WTC11 (cell line): ENCODE measurements at places on chromosomes 16 and 17.

DNA sequence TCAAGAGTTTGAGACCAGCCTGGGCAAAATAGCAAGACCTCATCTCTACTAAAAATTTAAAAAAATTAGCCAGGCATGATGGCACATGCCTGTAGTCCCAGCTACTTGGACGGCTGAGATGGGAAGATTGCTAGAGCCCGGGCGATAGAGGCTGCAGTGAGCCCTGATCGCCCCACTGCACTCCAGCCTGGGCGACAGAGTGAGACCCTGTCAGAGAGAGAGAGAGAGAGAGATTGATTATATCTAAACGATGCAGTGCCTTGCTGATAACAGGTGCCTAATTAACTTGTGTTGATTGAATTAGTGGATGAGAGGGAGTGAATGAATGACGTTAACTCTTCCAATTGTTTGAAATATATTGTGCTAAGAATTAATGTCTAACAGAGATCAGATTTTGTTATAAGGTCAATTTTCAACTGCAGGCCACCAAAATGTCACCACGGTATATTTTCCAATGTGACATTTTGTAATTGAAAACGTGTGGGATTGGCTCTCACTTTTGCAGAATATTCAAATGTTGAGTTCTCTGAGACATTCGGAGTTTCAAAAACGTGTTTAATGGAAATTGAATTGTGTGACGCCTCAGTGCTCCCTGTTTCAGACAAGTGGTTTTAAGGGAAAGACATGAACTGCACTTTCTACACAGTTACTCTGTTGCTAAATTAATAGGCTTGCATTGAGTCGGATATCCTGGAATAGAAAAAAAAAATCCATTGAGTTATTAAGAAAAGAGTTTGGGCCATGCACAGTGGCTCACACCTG lies 53.6 kb downstream of the ABAT start:
- H3K27me3 ChIP-seq, result no peaks in the 10 kb centered on the region
- no peak overlapping the region for H3K4me3 ChIP-seq
- H3K4me1 ChIP-seq, result no peaks in the 10 kb centered on the region; the same call in 1 of the 2 replicates
- H3K36me3 ChIP-seq, result no peaks in the 10 kb centered on the region
- H3K27ac ChIP-seq, result no peak overlapping the region

DNA sequence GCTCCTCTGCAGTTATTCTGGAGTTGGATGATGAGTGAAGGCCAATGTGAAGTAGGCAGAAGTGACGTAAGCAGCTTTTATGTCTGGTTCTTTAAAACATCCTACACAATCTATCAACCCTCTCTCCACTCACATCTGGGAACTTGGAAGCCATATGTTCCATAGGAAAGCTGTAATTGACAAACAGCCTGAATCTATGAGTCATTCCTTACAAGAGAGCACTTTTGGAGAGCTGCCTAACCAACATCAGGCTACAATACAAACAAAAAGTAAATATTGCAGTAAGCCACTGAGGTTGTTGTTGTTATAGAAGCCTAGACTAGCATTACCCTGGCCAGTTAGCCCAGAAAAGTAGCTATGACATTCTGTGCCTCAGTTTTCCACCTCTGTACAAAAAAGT lies 5.9 kb downstream of the CCL7 start:
- no peaks in the 10 kb centered on the region for H3K4me1 ChIP-seq
- H3K4me3 ChIP-seq, result no peak overlapping the region
- H3K36me3 ChIP-seq, result no peaks in the 10 kb centered on the region
- H3K27me3 ChIP-seq, result peaks cover 27% of the 10 kb centered on the region
- no peak overlapping the region for H3K27ac ChIP-seq

DNA sequence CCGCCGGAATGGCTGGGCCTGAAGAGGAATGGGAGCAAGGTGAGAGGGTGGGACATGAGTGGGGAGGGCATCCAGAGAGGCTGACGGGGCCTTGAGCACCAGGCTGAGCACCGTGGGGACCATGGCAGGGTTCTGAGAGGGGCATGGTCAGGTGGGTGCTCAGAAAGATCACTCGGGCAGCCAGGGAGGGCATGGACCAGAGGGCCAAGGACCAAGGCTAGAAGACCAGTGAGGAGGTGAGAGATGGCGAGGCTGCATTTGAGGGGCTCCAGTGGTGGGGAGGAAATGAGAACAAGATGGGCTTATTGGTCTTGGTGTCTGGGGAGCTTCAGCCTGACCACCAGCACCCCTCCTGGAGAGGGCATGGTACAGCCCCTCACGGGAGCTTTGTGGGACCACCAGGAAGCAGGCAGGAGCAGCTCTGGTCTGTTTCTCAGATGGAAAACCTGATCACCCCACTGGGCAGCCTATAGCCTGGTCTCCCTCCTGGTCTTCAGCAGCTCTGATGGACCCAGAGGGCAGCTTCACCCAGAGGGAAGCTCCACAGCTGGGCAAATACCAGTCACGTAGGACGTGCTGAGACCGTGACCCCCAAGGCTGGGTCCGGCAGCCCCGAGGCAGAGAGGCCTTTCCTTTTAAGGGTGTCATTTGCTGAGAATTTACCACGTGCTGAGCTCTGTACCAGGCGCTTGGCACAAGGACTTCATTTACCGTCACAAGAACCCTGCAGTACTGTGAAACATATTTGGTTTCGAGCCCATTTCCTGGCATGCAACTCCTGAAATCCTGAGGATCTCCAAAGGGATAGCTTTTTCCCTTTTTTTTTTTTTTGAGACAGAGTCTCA lies 11.4 kb upstream of the NCBP3 start:
- H3K4me1 ChIP-seq, result no peaks in the 10 kb centered on the region
- peaks cover 2% of the 10 kb centered on the region; the same call in 1 of the 2 replicates for H3K36me3 ChIP-seq
- H3K4me3 ChIP-seq, result no peak overlapping the region

DNA sequence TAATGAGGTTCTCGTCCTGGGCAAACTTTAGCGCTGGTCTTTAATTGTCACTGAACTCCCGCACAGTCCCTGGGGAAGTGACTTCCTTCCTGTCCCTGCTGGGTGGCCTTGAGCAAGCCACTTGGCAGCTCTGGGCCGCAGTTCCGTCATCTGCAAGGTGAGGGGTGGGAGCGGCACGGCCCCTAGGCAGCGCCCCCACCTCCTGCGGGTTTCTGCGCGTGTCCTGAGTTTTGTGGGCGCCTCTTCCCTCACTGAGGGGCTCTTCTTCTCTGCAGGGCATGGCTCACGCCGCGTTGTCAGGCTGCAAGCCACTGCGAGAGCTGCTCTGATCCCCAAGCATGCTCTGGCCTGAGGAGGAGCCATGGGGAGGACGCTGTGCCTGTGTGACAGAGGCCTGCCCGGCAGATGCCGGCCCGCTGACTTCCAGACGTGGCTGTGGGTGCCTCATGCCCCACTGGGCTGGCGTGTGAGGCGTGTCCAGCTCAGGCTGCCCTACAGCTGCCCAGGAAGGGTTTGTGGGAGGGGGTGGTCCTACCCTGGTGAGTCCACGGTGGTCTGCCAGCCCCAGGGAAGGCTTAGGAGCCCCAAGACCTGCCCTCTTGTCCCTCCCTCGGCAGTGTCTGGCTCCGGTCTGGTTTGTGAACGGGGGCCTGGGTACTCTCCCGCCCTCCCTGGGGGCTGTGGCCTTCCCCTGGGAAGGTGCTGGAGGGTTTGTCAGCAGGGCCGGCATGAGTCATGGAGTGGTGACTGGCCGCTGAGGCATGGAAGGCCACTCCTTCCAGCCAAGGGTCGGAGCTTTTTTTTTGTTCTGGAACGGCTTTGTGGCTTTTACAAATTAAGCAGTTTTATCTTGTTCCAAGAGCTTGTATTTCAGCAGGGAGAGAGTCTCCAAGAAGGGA lies 182.0 kb downstream of the SEC14L1 start:
- no peak overlapping the region for H3K4me3 ChIP-seq
- H3K4me1 ChIP-seq, result peaks cover 45% of the 10 kb centered on the region
- peak overlapping the region; percentile 78 for H3K27ac ChIP-seq
- no peaks in the 10 kb centered on the region for H3K27me3 ChIP-seq
- peak; percentile 16 for DNase-seq

DNA sequence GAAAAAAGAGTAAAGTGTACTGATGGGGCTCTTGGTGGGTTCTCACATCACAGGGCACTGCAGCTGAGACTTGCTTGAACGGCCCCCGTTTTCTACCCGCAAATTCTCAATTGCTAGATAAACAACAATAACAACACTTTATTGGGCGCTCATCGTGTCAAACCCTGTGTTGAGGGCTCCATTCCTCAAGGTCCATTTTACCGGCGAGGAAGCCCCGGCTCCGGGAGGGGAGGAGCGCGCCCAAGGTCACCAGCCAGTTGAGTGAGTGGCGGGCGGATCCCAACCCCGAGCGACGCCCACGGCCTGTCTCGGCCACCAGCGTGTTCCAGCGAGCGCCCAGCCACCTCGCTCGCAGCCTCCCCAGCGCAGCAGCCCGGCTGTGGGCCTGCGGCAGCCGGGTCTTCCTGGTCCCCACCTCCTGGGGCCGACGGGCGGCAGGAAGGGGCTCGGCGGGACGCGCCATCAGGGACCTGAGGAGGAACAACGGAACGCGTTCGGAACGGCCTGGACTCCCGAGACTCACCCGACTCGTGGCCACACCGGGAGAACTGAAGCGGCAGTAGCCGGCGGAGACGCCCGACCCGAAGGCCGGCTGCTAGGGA lies 373 bp downstream of the CMC2 start:
- H3K4me1 ChIP-seq, result peaks cover 22% of the 10 kb centered on the region
- peaks cover 4% of the 10 kb centered on the region for H3K36me3 ChIP-seq
- DNase-seq, result peak; percentile 40

DNA sequence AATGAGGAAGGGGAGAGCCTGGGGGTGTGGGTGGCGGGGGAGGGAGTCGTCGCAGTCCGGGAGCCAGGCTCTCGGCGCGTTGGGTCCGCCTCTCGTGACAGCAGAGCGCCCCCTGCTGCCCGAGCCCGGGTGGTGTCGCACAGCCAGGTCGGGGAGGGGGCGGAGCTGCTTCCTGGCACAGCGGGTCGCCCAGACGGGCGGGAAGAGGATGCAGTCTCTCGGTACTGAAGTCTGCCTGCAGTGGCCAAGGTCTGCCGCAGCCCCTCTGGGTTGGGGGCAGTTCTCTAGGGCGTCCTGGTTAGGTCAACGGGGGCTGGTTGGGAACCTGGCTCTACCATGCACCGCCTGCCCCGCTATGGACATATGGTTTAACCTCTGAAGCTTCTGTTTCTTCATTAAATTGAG lies 38.2 kb upstream of the CCDC182 start:
- 0 out of 2 replicates have a peak overlapping the region, but pooled peaks have one; percentile 17 for H3K4me3 ChIP-seq
- H3K27ac ChIP-seq, result no peak overlapping the region
- peak; percentile 95 for DNase-seq
- H3K27me3 ChIP-seq, result peaks cover 20% of the 10 kb centered on the region

DNA sequence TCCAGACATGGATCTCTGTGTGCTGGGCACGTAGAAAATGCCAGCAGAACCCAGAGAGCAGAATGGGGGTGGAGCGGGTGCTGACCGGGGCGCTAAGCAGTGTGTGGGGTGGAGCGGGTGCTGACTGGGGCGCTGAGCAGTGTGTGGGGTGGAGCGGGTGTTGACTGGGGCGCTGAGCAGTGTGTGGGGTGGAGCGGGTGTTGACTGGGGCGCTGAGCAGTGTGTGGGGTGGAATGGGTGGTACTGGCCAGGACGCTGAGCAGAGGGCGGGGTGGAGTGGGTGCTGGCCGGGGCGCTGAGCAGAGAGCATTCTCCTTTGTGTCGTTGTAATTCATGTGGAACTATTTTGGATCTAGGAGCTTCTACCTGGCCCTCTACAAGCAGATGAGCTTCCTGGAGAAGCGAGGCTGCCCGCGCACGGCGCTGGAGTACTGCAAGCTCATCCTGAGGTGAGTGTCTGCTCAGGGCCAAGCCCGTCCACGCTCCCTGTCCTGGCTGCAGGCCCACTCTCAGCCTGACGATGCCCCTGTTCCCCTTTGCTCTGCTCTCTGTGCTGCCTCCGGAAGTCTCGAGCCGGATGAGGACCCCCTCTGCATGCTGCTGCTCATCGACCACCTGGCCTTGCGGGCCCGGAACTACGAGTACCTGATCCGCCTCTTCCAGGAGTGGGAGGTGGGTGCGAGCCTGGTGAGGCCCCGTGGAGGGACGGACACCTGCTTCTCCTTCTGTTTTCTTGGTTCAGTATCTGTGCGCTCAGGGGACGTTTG lies 20.3 kb upstream of the MC1R start:
- peaks cover 25% of the 10 kb centered on the region for H3K36me3 ChIP-seq
- H3K27me3 ChIP-seq, result no peaks in the 10 kb centered on the region
- H3K4me1 ChIP-seq, result no peaks in the 10 kb centered on the region
- H3K4me3 ChIP-seq, result no peak overlapping the region
- DNase-seq, result no peak

DNA sequence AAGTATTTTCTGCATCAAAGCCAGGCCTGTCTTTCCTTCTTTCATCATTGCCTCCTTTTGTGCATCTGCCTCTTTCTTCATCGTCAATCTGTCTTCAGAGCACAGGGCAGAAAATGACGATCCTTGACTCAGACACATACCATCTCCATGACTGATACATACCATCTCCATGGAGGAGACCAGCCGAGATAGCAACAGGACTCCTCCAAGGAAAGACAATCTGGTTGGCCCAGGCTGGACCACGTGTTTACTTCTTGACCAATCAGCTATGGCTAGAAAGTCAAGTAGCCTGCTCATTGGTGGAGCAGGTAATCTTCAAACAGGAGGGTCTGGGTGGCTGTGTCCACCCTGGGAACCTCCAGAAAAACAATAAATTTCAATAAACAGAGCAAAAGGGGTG lies 164.6 kb downstream of the CPPED1 start:
- H3K27ac ChIP-seq, result no peak overlapping the region
- H3K27me3 ChIP-seq, result peaks cover 2% of the 10 kb centered on the region; the same call in 1 of the 2 replicates
- DNase-seq, result no peak
- H3K4me1 ChIP-seq, result no peaks in the 10 kb centered on the region

GRCh38 chr16:12017558-12017957 lies 41.0 kb downstream of the SNX29 start:
- H3K36me3 ChIP-seq, result no peaks in the 10 kb centered on the region
- no peak overlapping the region for H3K27ac ChIP-seq
- no peak for DNase-seq
- H3K27me3 ChIP-seq, result no peaks in the 10 kb centered on the region

GRCh38 chr16:75860326-75861053 lies 134.2 kb upstream of the CPHXL start:
- peaks cover 24% of the 10 kb centered on the region for H3K27me3 ChIP-seq
- no peak overlapping the region for H3K27ac ChIP-seq
- H3K36me3 ChIP-seq, result peaks cover 9% of the 10 kb centered on the region
- DNase-seq, result no peak
- H3K4me3 ChIP-seq, result no peak overlapping the region
- no peaks in the 10 kb centered on the region for H3K4me1 ChIP-seq

- H3K27me3 ChIP-seq, result no peaks in the 10 kb centered on the region; the same call in 1 of the 2 replicates
- no peak for DNase-seq
- H3K4me1 ChIP-seq, result peaks cover 30% of the 10 kb centered on the region
- no peak overlapping the region for H3K27ac ChIP-seq
- no peak overlapping the region for H3K4me3 ChIP-seq
Measured at GRCh38 chr16:62014319-62014923, 21.8 kb downstream of the CDH8 start.

DNA sequence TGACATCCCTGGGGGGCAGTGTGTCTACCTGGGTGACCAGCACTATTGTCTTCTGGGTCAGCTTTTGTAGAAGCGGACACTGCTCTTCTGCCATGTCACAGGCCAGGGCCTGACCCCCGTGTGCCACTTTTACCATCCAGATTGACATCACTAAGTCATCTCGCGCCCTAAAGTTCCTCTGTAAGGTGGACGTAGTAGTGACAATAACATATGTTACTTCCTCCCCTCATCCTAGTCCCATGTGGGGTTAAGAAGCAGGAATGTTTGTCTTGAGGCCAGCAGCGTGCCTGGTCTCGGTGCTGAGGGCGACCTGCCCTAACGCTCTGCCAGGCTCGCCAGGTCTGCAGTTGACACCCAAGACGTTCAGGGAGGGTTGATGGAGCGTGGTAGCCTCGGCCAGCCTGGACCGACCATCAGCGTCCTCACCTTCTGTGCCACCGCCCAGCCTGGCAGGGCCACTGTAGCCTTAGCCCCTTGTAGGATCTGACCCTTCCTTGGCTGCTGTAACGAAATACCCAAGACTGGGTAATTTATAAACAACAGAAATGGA lies 20.7 kb downstream of the GAA start:
- H3K4me3 ChIP-seq, result no peak overlapping the region
- H3K36me3 ChIP-seq, result peaks cover 2% of the 10 kb centered on the region; the same call in 1 of the 2 replicates
- H3K27ac ChIP-seq, result no peak overlapping the region
- DNase-seq, result no peak
- peaks cover 14% of the 10 kb centered on the region for H3K4me1 ChIP-seq
- H3K27me3 ChIP-seq, result no peaks in the 10 kb centered on the region
